Renal pelvis (tissue), 12 donors: ENCODE measurements at places on chromosomes 2 and 18.

DNA sequence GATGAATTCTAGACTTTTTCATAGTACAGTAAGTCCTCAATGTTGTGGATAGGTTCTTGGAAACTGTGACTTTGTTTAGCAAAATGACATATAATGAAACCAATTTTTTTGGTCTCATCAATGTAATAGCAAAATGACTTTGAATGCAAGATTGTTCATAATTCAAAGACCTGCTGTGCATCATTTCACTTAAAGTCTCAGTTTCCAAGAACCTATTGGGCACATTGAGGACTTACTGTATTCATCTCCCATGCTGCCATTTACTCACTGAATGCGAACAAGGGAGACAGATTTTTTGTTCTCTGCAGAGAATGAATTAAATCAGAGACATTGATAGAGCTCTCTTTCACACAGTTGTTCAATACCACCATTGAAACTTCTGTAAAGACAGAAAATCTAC lies 153.6 kb downstream of the TRABD2A start:
- DNase-seq = no peak

GRCh38 chr2:133541376-133541775 lies 26.9 kb downstream of the NCKAP5 start:
- no peak for DNase-seq

DNA sequence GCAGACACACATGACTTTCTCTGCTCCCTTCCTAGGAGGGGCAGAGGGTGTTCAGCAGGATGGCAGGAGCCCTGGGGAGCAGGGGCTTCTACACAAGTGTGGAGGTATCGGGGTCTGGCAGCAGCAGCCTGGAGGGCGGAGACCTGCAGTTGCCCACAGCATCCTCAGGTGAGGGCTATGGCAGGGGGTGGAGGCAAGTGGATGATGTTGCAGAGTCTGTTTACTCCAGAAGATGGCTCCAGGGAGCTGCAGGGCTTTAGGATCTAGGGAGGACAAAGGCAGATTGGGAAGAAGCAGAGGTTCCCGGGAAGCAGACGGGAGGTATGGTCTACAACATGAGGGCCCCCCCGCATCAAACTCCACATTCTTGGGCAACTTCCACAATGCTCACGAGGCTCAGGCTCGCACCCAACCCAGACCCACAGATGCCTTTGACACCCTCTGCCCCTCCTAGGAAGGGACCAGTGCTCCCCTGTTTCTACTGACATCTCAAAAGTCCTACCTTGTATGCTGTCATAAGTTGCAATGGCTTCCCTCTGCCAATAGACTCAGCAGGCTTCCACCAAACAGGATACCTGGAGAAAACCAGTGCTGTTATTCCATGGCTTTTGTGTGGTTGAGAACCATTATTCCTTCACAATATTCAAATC lies 12.0 kb upstream of the ATP6V1C2 start:
- DNase-seq = no peak

DNA sequence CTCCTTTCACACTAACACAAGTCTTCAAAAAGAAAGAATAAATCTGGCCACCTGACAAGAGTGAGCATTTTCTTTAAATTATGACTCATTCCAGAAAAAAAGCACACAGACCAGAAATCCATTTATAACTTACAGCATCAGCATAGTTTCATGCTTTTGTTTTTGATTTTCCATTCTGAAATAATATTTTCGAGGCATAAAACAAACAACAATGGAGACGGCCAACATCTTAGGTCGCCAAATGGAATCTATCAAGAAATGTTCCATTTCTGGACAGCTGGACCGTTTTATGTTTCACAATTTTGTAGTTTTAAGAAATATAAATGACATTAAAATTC lies 165.4 kb upstream of the ZFP36L2 start:
- no peak for DNase-seq

GRCh38 chr18:78724214-78724914 lies 255.3 kb upstream of the SALL3 start:
- no peak for DNase-seq
